Occipital lobe (tissue), 3 donors: ENCODE measurements at places on chromosomes 2 and 18. TPM values are rescaled to one million over a fixed set of nuclear protein-coding genes. Genes with fewer than 3 reads are reported as not detected.

The PROKR1 gene
- 2.0 TPM for total RNA-seq

The GRHL1 gene
- total RNA-seq, result 4.1 TPM

The PLCL1 gene
- total RNA-seq, result 26.0 TPM

The ARHGEF33 gene
- 3.9 TPM for total RNA-seq

The OR6B2 gene
- not detected for total RNA-seq

The CDH20 gene
- total RNA-seq, result 7.3 TPM

The MAP4K3 gene
- total RNA-seq, result 122 TPM

The APCDD1 gene
- total RNA-seq, result 10.3 TPM

The NDUFB3 gene
- total RNA-seq, result 39.8 TPM

The EVX2 gene
- not detected for total RNA-seq

The SNED1 gene
- 3.3 TPM for total RNA-seq

The SF3B6 gene
- 124 TPM for total RNA-seq

The CXCR1 gene
- total RNA-seq, result not detected

The SLC5A7 gene
- total RNA-seq, result 0.94 TPM

The FBLN7 gene
- 0.62 TPM for total RNA-seq

The POTEJ gene
- total RNA-seq, result not detected

The GREB1 gene
- total RNA-seq, result 1.4 TPM

GRCh38 chr18:49123431-49123830, 172.7 kb upstream of the SMAD7 start:
- no peak for DNase-seq

DNA sequence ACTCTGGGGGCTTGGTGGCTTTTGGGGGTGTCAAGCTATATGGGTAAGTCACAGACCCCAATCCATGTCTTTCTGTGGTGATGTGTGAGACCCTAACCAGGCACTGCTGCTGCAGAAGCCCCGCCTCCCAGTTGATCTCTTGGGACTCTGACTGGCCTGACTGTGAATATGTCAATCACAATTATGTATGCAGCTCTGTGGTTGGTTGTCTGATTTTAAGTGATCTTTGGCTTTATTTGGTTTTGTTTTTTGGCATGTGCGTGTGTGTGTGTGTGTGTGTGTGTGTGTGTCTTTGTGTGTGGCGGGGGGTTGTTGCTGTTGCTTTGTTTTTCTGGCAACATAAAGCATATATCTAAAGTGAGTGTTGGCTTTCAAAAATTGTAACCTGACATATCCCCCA, 78.5 kb upstream of the GLS start:
- no peak for DNase-seq

DNA sequence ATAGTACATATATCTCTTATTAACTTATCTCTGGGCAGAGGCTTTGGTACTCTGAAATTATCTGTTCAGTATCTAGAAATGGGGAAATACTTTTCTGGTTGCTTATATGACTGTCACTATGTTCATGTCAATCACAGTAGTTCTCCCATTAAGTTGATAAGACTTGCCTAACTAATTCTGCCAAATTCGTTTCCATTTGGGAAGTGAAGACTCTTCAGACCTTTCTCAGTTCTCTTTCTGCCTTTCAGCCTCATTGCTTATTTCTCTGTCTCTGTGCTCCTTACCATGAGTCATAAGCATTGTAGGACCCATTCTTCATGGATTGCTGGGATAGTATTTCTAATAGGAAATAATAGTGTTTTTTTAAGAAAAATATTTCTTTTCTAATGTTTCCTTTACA, 113.5 kb downstream of the PHLPP1 start:
- no peak for DNase-seq

DNA sequence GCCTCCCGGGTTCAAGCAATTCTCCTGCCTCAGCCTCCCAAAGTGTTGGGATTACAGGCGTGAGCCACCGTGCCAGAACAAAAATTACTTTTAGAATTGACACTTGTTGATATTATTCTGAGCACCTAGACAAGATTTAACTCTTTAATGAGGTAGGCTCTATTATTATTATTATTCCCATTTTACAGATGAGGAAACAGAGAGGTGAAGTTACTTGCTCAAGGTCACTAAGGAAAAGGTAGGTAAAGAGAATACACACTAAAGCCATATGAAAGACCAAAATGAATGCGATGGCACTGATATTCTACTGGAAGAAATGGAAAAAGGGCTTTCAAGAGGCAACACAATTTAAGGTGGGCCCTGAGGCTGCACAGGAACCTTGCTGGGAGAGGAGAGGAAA, 73.8 kb upstream of the ZFP36L2 start:
- no peak for DNase-seq

- DNase-seq, result no peak
Measured at GRCh38 chr2:128325611-128326181, 7.0 kb upstream of the HS6ST1 start.

DNA sequence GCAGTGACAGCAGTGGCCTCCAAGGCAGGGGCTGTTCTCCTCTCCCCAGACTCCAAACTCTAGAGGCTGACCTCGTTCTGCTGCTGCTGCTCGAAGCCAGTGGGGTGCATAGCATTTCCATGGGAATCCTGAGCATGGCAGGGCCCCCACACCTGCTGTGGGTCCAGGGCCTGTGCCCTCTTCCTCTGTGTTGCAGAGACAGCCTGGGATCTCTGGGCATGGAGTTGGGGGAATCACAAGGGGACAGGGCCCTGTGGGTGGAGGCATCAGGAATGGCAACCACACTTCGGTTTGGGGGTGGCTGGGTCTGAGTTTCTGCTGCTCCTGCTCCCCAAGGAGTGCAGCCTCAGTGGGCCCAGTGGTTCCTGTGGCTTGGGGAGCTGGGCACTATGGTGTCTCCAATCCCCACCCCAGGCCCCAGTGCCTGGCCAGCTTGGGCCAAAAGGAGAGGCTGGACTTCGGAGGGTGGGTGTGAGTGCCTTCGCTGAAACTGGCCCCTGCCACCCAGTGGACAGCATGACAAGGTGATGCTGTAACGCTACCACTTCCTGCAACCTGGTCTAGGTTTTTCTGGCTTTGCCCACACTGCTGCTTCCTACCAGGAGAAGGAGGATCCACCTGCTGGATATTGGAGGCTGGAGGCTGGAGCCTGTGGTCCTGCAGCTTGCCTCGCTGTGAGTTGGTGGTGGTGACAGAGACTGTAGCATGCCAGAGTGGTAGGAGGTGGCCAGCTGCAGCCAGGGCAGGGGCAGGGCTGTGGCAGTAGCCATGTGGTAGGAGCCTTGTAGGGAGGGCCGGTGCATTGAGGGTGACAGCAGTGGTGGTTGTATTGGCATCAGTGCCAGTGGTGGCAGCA, 56.6 kb downstream of the SOWAHC start:
- DNase-seq, result no peak

- DNase-seq, result no peak
Measured at GRCh38 chr18:44632469-44633145, 48.1 kb upstream of the SETBP1 start.

- no peak for DNase-seq
Measured at GRCh38 chr2:68951899-68952298, 794 bp downstream of the GKN2 start.

DNA sequence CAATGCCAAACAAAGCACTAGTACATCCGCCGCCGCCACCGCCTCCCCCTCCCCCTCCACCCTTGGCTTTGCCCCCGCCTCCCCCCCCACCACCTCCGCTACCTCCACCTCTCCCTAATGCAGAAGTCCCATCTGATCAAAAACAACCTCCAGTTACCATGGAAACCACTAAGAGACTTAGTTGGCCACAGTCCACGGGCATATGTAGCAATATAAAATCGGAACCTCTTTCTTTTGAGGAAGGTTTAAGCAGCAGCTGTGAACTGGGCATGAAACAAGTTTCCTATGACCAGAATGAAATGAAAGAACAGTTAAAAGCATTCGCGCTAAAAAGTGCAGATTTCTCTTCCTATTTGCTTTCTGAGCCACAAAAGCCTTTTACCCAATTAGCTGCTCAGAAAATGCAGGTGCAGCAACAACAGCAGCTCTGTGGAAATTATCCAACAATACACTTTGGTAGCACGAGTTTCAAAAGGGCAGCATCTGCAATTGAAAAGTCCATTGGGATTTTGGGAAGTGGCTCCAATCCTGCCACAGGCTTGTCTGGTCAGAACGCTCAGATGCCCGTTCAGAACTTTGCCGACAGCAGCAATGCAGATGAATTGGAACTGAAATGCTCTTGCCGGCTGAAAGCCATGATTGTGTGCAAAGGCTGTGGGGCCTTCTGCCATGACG, 168.0 kb downstream of the ASXL3 start:
- DNase-seq, result peak; percentile 20

DNA sequence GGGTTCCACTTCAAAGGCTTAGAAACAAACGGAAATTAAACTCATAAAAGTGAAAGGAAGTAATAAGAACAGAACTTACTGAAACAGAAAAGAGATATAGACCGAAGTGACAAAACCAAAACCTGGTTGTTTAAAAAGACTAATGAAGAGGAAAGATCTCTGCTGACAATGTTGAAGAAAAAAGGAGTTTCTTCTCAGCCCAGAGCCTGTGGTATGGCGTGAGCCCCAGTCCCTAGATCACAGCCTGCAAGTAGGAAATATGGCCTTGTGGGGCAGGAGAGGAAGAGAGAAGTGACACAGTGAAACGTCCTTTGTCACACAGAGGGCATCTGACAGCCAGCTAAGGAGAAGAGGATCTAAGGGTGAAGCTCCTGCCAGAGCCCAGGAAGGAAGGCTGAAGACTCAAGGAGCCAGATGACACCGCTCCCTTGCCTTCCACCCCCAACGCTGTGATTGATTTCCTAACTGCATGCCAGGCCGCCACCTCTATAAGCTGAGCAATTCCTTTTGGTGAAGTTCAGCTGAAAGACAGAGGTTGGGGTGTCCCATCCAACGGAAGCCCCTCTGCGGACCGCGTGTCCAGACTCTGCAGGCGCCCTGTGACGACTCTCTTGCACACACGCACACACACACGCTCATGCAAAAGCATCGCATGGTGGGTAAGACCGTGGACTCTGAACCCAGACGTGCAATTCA, 141.1 kb downstream of the HDAC4 start:
- no peak for DNase-seq

DNA sequence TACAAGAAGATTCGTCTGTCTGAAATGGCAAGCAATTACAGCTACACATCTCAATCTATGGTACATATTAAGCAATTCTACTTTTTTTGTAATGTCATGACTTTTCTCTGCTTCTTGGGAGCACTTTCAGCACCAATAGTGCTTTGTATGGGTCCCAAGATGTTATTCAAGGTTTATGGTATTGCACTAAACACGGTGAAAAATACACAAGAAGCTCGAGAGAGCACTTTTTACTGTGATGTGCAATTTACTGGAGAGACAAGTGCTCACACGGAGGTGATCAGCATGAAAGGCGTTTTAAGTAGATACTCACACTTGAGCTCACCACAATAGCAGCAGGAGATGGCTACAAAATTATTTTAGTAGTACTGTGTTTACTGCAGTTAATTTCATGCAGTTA, 783.6 kb downstream of the CBLN2 start:
- no peak for DNase-seq

DNA sequence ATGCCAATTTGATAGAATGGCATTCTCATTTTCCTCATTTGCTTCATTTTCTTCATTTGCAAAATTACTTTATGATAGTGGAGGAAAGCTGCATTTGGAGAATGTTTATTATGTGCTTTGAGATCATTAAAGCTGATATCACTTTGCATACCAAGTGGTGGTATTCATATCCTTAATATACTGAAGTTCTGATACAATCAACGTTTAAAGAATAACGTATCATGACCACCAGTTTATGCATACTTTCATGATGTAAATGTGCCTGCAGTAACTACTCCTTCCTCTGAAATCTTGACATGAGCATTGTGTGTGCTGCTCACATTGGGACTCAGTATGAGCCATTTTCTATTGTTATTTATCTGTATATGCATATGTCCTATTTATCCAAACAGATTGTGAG, 302.1 kb downstream of the ARHGAP15 start:
- no peak for DNase-seq

DNA sequence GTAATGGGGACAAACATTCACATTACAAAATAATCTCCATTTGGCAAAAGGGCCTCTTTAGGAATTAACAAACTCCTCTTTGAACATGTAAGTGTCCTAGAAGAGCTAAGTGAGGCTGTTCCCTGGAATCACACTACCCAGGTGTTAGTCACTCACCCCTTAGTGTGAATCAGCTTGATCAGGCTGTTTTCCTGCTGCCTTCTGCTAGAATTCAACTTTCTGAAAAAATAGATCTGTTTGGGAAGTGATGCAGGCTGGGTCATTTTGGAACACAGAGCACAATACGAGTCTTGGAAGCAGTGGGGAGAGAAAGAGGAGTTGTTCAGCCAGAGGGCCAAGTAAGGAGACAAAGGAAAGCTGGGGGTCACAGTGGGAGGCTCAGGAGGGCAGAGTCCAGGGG, 40.0 kb downstream of the TTC32 start:
- DNase-seq, result no peak

DNA sequence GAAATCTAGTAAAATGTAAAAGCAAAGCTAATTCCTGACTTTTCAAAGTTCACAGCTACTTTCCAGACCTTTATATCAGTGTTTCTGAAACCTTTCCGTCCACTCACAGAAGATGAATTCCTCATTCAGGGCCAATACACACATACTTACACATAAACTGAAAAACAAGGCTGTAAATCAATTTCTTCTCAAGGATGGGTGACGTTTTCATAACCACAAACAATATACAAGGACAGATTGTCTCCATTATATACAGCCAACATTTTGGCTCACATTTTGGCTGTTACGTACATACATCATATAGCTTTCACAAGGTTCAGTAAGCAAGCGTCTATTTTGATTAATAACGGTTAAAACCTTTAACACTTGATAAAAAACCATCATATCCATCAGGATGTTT, 1.4 kb downstream of the RPRD1A start:
- no peak for DNase-seq

- DNase-seq, result no peak
Measured at GRCh38 chr18:7671105-7671504, 104.0 kb downstream of the PTPRM start.

GRCh38 chr18:37540424-37541138, 25.0 kb downstream of the CELF4 start:
- DNase-seq, result no peak

GRCh38 chr2:118980573-118980972, 38.6 kb downstream of the MARCO start:
- no peak for DNase-seq

GRCh38 chr2:28365158-28365557, 27.5 kb upstream of the FOSL2 start:
- DNase-seq, result no peak

GRCh38 chr18:49754866-49755265, 58.5 kb downstream of the ACAA2 start:
- no peak for DNase-seq
